ENCODE measurements at places on chromosomes 3 and 15. TPM values are rescaled to one million over a fixed set of nuclear protein-coding genes. Genes with fewer than 3 reads are reported as not detected.

- no peak overlapping the region for H3K4me3 ChIP-seq
- no peaks in the 10 kb centered on the region for H3K27me3 ChIP-seq
- no peak overlapping the region for H3K27ac ChIP-seq
- H3K36me3 ChIP-seq: no peaks in the 10 kb centered on the region
- H3K4me1 ChIP-seq: no peaks in the 10 kb centered on the region
- no peak for DNase-seq
Measured at GRCh38 chr3:142817897-142818296, 71.0 kb downstream of the PCOLCE2 start.

IFT122 gene
- 27.8 TPM for total RNA-seq

- peaks cover 16% of the 10 kb centered on the region for H3K27me3 ChIP-seq
- no peak for DNase-seq
- no peak overlapping the region for H3K4me3 ChIP-seq
- no peaks in the 10 kb centered on the region for H3K36me3 ChIP-seq
- no peaks in the 10 kb centered on the region for H3K4me1 ChIP-seq
- no peak overlapping the region for H3K27ac ChIP-seq
Measured at GRCh38 chr3:185715091-185715490, 109.8 kb downstream of the IGF2BP2 start.

GRCh38 chr3:151903501-151903991 is 30.1 kb downstream of the SUCNR1 start:
- peaks cover 3% of the 10 kb centered on the region for H3K27me3 ChIP-seq
- peaks cover 6% of the 10 kb centered on the region for H3K4me1 ChIP-seq
- no peak overlapping the region for H3K4me3 ChIP-seq
- DNase-seq: no peak

DNA sequence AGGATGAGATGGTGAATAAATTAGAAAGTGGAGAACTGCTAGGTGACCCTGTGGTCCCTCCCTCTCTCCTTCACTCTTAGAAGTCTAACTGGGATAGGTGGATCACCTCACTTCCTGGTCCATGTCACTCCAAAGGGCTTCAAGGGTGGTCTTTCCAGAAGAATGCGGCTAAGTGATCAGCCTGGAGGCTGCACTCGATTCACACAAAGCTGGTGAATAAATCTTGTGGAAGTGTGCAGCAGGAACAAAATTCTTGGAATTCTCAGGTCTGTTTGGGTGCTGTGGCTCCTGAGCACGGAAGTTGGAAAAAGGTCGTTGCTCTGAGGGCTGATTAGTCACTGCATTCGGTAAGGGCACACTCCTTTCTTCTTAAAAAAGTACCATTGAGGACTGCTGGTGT is 46.3 kb downstream of the GASK1A start:
- H3K36me3 ChIP-seq: no peaks in the 10 kb centered on the region
- no peak overlapping the region for H3K4me3 ChIP-seq
- H3K27ac ChIP-seq: no peak overlapping the region
- H3K27me3 ChIP-seq: no peaks in the 10 kb centered on the region
- peaks cover 62% of the 10 kb centered on the region for H3K4me1 ChIP-seq
- no peak for DNase-seq

UROC1 gene
- total RNA-seq: not detected

- no peak overlapping the region for H3K4me3 ChIP-seq
- no peaks in the 10 kb centered on the region for H3K4me1 ChIP-seq
- H3K27ac ChIP-seq: no peak overlapping the region
- DNase-seq: no peak
- peaks cover 23% of the 10 kb centered on the region for H3K27me3 ChIP-seq
Measured at GRCh38 chr15:81117136-81117535, 16.9 kb upstream of the CFAP161 start.

DNA sequence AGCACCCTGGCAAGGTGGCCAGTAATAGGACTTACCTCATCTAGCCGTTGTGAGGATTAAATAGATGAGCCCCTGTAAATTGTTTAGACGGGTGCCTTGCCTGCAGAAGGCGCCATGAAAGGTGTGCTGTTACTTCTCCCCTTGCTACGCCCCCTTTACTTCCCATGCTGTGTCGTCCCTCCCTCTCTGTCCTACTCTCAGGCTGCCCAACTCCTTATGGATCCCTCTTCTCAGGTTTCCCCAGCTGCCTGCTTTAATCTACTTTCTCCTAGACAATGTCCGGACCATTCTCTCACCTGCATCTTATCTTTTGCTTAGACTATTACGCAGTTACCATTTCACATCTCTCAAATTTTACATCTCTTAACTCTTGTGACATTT is 1.7 kb upstream of the FBXW12 start:
- H3K27me3 ChIP-seq: no peaks in the 10 kb centered on the region
- H3K4me3 ChIP-seq: no peak overlapping the region
- no peak overlapping the region for H3K27ac ChIP-seq
- H3K36me3 ChIP-seq: no peaks in the 10 kb centered on the region
- DNase-seq: no peak

DNA sequence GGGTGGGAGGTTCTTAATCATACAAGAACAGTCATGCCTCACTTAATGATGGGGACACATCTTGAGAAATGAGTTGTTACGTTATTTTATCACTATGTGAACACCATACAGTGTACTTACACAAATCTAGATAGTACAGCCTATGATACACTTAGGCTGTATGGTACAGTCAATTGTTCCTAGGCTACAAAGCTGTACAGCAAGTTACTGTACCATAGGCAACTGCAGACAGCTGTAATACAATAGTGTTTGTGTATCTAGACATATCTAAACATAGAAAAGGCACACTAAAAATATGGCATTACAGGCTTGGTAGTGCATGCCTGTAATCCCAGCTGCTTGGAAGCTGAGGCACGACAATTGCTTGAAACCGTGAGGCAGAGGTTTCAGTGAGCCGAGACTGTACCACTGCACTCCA is 55.7 kb upstream of the PLXND1 start:
- DNase-seq: no peak
- no peaks in the 10 kb centered on the region for H3K36me3 ChIP-seq
- H3K4me3 ChIP-seq: no peak overlapping the region
- peaks cover 17% of the 10 kb centered on the region for H3K4me1 ChIP-seq

DNA sequence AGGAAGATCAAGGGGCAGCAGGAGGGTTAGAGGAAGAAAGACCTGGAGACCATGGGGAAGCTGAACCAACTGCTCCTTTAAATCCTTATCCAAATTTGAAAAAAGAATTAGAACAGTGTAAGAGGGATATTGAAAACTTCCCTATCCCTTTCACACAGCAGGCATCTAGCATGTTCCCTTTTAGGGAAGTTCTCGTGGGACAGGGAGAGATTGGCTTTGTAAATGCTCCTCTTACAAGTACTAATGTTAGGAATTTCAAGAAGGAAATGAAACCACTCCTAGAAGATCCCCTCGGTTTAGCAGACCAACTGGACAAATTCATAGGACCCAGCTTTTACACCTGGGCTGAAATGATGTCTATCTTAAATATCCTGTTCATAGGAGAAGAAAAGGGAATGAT is 41.5 kb downstream of the PPCDC start:
- DNase-seq: no peak
- H3K27me3 ChIP-seq: peaks cover 7% of the 10 kb centered on the region
- H3K27ac ChIP-seq: no peak overlapping the region
- H3K4me3 ChIP-seq: no peak overlapping the region
- H3K4me1 ChIP-seq: peaks cover 36% of the 10 kb centered on the region

MGLL gene
- 0.14 TPM for total RNA-seq

- H3K4me3 ChIP-seq: no peak overlapping the region
- no peak overlapping the region for H3K27ac ChIP-seq
- peaks cover 1% of the 10 kb centered on the region for H3K36me3 ChIP-seq
- DNase-seq: no peak
- H3K4me1 ChIP-seq: peaks cover 8% of the 10 kb centered on the region
Measured at GRCh38 chr3:100438623-100438974, 37.3 kb downstream of the LNP1 start.

PLSCR4 gene
- not detected for total RNA-seq

- H3K36me3 ChIP-seq: no peaks in the 10 kb centered on the region
- DNase-seq: no peak
- H3K4me3 ChIP-seq: no peak overlapping the region
- H3K27me3 ChIP-seq: no peaks in the 10 kb centered on the region
Measured at GRCh38 chr3:140530603-140531002, 147.3 kb upstream of the TRIM42 start.

CORO2B gene
- not detected for total RNA-seq

DNA sequence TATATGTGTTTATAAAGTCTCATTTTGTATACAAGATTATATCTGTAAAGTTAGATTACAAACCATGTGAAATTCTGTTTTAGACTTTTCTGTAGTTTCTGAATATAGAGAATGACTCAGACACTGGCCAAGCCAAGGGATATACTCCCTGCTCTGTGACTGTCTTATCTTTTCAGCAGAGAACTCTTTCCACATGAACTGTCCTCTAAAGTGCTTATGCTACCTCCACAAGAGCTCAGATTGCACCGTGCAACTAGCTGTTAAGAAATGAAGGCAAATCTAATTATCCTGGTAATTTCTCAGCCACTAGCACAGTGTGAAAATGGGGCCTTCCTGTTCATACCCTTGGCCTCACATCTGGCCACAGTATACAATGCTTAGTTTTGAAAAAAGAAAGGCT is 44.3 kb upstream of the CPNE4 start:
- no peak for DNase-seq
- H3K36me3 ChIP-seq: no peaks in the 10 kb centered on the region
- H3K27me3 ChIP-seq: peaks cover 4% of the 10 kb centered on the region
- H3K4me1 ChIP-seq: no peaks in the 10 kb centered on the region
- no peak overlapping the region for H3K4me3 ChIP-seq

RHCG gene
- total RNA-seq: not detected

- H3K4me1 ChIP-seq: peaks cover 21% of the 10 kb centered on the region
- H3K4me3 ChIP-seq: no peak overlapping the region
- no peaks in the 10 kb centered on the region for H3K36me3 ChIP-seq
- DNase-seq: no peak
- H3K27me3 ChIP-seq: no peaks in the 10 kb centered on the region
- H3K27ac ChIP-seq: no peak overlapping the region
Measured at GRCh38 chr3:107670986-107671385, 148.2 kb downstream of the BBX start.

DNA sequence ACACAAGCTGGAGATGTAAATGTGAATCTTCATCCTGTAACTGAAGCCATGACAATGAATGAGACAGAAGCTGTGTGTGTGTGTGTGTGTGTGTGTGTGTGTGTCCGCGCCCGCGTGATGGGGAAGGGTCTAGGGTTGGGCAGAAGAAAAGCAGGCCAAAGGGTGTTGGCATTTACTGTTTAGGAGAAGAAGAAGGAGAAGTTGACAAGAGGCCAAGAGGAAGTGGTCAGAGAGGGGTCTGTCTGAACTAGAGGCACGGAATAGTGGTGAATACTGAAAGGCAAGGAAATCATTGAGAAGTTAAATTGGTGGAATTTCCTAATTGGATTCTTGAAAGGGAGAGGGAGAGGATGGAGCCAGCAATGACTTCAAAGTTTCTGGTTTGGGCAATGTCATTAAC is 5.6 kb upstream of the NCEH1 start:
- no peaks in the 10 kb centered on the region for H3K4me1 ChIP-seq
- H3K27ac ChIP-seq: no peak overlapping the region
- no peaks in the 10 kb centered on the region for H3K36me3 ChIP-seq
- no peak for DNase-seq

ALDH1L1 gene
- not detected for total RNA-seq
